ENCODE measurements at places on chromosomes 13 and 19.
A peak's percentile ranks its signal among the peaks of the same experiment; 100 is the strongest.

DNA sequence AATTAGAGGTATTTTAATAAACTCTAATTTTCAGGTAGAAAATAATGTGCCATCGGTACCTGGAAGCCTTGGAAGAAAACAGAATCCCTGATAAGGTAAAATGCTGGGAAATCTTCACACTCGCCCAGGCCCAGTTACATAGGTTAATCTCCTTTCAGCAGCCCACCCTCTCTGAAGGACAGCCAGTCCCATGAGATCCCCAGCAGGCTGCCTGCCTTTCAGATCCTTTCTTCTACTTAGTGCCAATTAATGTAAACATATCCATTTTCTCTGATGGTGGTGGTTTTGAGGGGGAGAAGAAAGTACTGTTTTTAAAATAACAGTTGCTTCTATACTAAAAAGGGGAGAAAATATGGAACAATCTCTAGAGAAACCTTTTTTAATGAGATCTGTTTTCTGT lies 12.2 kb downstream of the SMAD9 start:
- no peak for DNase-seq

DNA sequence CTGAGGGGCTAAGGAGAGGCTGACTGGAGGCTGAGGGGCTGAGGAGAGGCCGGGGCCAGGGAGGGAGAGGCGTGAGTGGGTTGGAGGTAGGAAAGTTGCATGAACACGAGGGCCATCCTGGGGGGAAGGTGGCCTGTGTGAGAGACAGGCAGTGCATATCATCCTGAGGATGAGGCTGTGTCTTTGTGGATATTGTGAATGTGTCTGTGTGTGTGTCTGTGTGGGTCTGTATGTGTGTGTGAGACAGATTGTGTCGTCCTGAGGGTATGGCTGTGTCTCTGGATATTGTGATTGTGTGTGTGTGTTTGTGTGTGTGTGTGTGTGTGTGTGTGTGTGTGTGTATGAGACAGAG lies 422 bp downstream of the ZNF71 start:
- no peak for DNase-seq

- DNase-seq: no peak
Observed at GRCh38 chr19:1467490-1468273, 11.3 kb downstream of the C19orf25 start.

DNA sequence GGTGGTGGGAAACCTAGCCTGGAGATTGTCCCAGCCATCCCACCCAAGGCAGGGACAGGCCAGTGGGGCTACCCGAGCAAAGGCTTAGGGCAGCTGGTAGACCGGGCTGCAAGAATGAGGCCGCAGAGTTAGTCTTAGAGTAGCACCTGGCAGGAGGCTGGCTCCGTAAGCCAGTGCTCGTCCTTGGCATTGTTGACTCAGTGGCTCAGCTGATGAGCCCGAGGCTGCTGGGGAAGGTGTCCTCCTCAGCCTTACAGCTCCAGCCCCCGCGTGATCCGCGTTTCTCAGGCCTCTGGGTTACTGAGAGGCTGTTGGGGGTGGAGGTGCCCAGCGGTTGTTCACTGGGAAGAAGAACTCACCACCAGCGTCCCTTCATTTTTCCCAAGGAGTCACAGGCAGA lies 24.7 kb downstream of the PPP1R37 start:
- DNase-seq: no peak

- no peak for DNase-seq
Observed at GRCh38 chr13:61142506-61142905, 273.1 kb downstream of the PCDH20 start.

DNA sequence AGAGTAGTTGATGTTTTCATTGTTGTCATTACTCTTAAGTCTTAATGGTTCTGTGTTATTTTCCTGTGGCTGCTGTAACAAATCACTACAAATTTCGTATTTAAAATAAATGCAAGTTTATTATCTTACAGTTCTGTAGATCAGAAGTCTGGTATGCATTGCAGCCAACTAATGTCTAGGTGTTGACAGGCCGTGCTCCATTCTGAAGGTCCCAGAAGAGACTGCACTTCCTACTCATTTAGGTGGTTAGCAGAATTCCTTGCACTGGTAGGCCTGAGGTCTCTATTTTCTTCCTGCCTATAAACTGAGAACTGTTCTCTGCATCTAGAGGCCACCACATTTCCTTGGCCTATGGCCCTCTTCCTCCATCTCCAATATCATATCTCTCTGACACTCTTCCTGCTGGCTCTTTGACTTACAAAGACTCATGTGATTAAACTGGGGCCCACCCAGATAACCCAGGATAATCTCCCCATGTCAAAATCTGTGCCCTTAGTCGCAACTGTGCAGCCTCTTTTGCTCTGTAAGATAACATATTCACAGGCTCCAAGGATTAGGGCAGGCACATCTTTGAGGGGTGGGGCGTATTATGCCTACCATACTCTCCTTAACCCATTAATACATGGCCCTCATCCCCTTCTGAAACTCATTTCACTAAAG lies 468.4 kb downstream of the FOXO1 start:
- DNase-seq: no peak

- DNase-seq: no peak
Observed at GRCh38 chr19:53580871-53581835, 43.2 kb downstream of the ZNF331 start.

DNA sequence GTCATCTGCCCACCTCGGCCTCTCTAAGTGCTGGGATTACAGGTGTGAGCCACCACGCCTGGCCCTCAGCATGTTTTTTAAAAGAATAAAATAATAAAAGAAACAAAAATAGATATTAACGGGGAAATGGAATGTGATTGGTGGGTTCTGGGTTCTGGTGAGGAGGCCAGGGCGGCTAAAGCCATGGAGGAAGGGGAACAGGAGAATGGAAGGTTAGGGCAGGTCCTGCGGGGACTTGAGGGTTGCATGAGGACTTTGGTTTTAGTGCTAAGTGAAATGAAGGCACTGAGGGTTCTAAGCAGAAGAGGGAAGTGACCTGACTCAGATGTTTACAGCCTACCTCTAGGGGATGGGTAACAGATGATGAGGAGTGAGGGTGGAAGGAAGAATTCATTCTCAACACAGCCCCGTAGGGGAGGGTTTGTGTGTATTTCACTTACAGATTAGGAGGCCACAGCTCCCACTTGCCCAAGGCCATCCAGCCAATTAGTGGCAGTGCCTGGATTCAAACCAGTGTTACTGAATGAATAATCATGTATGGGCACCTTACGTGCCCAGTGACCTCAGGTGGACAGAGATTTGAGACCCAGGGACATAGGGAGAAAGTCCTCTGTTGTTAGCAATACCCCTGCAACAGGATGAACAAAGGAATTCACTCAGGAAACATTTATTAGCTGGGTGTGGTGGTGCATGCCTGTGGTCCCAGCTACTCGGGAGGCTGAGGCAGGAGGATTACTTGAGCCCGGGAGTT lies 6.7 kb upstream of the MRPL4 start:
- DNase-seq: no peak

GRCh38 chr19:58549664-58550361 lies 5.1 kb downstream of the CHMP2A start:
- no peak for DNase-seq

- no peak for DNase-seq
Observed at GRCh38 chr19:1287354-1288225, 1.9 kb downstream of the EFNA2 start.

DNA sequence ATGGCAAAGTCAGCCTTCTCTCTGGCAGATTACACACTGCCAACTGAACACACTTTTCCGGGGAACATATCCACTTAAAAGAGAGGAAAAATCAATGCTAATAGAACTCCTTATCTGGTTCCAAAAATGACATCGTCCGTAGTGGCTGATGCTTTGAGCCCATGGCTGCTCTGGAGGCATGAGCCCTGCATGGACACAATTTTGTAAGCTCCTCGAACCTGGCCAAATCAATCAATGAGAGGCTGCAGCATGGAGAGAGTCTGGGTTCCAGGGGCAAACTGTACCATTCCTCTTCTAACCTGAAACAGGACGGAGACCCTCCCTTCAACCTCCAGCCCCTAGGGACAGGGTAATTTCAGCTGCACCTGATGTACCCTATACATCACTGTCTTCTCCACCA lies 21.0 kb upstream of the TSHZ3 start:
- DNase-seq: no peak

DNA sequence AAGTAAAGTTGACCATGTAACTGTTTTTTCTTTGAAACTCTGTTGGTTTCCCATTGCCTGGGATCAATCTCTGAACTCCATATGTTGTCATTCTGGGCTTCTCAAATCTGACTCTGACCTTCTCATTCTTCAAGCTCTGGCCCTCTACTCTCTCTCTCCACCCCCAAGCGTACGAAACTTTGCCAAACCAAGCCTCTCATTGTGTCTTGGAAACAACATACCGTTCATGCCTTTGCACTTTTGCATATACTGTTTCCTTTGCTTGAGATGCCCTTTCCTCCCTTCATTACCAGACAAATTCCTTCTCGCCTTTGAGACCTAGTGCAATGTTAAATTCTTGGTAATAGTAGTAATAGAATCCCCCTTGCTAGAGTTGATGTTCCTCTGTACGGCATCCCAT lies 113.7 kb downstream of the OLFM4 start:
- DNase-seq: no peak

DNA sequence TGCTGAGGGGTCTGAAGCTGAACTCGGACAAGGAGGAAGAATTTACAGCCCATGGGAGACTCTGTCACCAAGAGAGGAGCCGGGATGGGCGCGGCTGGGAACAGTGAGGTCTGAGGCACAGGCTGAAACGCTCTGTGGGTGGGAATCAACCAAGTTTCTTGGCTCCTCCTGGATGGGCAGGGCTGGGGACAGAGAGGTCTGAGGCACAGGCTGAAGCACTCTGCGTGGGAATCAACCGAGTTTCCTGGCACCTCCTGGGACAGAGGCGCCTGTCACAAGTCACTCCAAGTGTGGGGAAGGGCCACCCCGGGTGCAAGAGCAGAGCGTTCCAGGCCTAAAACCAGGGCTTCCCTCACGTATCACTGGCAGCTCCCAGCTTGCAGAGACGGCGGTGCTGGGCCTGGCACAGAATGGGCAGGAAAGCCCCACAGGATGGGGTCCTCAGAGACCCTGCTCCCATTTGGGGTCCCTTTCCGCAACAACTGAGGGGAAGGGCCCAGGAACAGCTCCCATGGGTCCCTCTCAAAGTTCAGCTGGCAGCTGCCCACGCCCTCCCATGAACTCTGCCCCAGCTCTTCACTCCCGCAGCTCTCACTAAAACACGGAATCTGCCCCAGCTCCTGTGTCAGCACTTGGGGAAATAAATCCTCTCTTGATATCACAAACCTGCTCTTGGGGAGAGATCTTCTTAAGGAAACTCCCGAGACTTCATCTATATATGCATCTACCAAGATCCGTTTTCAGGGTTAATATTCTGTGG lies 18.5 kb downstream of the AP3D1 start:
- no peak for DNase-seq

GRCh38 chr19:32916969-32917615 lies 47.5 kb upstream of the SLC7A9 start:
- no peak for DNase-seq

- peak; percentile 92 for DNase-seq
Observed at GRCh38 chr19:50658441-50659317, 9.4 kb downstream of the C19orf81 start.
